ENCODE measurements at places on chromosomes 5 and 9.
A peak's percentile ranks its signal among the peaks of the same experiment; 100 is the strongest.

GRCh38 chr5:81065492-81065891 lies 105.3 kb downstream of the RASGRF2 start:
- no peak for DNase-seq

DNA sequence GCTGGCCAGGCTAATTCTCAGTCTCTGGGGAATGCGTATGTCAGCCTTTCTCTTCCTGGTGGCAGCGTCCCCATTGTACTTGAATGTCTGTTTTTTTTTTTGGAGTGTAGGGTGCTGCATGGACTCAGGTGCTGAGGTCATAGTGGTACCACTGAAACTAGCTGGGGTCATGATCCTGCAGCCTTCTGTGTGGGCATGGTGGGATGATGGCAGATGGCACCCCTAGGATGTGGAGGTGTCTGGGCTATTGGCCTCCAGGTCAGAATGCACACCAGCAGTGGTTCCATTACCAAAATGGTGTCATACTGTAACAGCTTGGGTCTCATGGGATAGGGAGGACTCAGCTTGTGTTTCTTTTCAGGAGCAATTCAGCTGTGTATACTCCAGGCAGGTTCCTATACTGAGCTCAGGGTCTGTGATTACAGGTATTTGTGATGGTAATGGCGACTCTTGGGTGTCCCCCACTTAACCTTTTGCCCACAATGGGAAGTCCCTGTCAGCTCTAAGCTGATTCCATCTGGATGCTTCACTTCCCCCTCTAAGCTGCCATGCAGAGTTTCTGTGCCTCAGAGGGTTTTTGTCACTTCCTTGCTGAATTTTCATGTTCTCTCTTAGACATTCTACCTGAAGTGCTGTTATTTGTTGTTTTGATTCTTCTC lies 17.9 kb downstream of the HSD17B4 start:
- no peak for DNase-seq

- DNase-seq, result no peak
These were observed 338.1 kb upstream of the BRINP1 start for GRCh38 chr9:119707228-119707845.

- peak; percentile 88 for DNase-seq
These were observed 10.2 kb downstream of the ZNF608 start for GRCh38 chr5:124736082-124736804.

DNA sequence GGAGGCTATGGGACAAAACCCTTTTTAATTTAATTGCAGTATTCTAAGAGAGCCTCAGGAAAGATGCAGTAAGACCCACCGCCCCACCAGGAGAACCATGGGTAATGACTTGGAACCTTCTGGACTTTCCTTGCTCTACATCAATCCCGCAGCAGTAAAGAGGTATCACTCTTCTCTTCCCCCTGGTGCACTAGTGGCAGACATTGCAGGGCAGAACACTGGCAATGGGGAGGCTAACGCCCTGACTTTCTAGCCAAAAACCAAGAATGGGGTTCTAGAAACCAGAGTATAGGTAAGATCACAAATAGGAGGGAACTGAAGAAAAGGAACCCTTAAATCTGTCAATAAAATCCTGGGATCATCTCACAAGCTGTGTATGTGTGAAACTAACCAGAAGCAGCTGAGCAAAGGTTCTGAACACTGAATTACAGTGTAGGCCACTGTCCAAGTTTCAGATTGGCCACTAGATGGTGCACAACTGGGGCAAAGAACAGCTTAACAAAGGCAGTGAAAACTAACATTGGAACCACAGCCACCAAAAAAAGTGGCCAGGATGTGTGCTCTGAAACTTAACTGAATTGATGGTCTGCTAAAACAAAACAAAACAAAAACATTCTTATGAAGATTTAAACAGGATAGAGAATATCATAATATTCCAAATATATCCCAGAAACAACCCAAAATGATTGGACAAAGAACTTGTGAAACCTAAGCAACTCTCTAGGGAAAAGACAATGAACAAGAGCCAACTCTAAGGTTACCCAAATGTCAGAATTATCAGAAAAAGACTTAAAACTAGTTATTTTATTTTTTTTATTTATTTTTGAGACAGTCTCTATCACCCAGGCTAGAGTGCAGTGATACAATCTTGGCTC lies 6.6 kb upstream of the FAM151B start:
- peak; percentile 65 for DNase-seq

DNA sequence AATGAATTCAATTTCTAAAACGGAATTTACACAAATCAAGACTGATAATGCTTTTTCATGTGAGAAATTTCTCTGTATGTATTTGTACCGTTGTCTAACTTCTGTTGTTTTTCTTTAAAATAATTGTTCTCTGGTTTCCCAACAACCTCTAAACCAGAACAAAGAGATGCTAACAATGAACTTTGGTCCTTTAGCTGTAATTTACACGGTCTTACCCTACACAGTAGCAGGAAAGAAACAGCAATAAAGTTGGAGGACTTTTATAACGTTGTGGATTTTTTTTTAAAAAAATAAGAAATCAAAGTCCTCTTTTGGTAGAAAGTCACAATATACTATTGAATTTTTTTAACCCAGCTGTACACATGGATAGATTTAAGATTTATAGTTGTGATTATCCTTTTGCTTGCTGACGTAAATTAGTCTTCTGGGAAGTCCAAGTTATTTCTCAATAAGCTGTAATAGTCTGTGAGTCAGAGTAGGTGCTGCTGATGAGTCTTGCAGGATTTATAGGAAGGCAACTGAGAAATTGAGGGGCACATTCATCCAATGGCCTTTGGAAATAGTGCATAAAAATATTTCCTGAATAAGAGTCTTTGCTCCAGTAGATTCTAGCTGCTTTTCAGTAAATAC lies 76.8 kb upstream of the PCSK1 start:
- DNase-seq, result peak; percentile 46

- DNase-seq, result no peak
These were observed 11.1 kb upstream of the CDC42SE2 start for GRCh38 chr5:131252824-131253171.

- DNase-seq, result no peak
These were observed 119.0 kb upstream of the PPP1R26 start for GRCh38 chr9:135360617-135361016.

DNA sequence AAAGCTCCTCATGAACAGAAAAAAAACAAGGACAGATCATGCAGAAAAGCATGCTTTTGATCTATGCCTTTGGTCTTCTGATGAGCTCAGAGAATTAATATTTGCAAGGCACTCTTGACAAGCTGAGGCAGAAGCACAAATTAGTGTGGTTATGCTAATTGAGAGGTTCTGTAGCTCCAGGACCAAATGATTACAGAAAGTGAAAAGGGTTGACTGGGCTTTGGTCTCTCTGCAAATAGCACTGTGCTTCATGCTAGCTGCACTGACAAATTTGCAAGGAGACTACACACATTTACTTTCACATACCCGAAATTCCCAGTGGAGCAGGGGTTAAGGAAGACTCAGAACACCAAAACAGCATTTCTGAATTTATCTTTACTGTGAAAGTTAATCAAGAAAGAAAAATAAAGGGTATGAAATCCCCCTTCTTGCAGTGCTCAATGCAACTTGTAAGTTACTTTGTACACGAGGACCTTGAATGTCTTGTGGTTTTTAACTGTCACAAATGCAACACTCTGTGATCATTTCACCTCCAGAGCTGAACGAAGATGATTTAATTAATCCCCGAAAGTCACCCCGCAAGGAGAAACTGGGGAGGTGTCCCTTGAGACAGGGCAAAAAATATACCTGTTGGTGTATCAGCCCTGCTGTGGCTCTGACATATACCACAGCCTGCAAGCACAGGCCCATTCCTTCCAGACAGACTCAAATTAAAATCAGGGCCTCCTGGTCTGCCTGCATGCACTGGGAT lies 11.9 kb downstream of the RAPGEF1 start:
- DNase-seq, result no peak

- DNase-seq, result peak; percentile 35
These were observed 18.7 kb downstream of the KCNIP1 start for GRCh38 chr5:170522211-170523141.

GRCh38 chr5:180358694-180359093 lies 5.6 kb upstream of the GFPT2 start:
- no peak for DNase-seq

DNA sequence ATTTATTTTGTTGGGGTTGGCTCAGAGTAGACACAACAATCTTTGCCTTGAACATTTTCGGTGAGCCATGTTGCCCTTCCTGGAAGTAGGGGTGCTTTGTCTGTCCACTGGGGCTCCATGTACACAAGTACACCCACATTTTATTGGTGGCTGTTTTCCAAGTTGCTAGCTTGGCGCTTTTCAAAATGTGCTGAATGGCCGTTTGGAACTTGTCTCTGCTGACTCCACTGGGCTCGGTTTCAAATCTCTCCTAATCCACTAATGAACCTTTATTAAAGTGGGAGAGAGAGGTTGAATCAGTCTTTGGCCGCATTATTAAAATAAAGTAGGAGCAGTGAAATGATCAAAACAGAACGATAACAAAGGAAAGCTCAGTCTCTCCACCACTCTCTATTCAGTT lies 64.6 kb upstream of the TAF11L2 start:
- DNase-seq, result no peak

DNA sequence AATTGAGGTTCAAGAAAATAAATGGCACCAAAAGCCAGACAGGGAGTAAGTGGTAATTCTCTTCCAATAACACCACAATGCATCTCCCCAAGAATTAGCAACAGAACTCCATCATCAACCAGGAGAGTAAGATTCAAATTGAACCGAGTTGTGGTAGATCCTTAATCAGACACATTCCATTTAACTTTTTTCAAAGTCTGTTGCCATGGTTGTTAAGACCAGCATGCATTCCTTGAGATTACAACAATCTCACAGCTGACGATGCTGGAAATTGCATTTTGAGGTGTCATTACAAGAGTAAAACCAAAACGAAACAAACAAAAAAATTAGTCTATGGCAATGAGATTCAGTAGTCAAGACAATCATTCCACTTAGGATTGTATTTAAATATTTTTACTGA lies 78.9 kb upstream of the ZNF462 start:
- no peak for DNase-seq

DNA sequence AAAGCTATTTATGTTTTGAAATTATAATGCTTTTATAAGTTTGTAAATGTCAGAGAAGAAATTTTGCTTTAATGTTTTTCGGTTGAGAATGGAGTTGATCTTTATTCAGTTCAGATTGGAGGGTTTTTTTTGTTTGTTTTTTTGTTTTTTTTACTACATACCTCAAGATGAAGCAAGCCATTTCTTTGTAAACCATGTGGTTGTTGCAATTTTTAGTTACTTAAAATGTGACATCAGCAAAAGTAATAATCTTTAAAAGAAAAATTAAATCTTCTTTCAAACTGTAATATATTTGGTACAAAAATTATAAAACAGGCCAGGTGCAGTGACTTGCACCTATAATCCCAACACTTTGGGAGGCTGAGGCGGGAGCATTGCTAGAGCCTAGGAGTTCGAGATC lies 102.6 kb downstream of the CDC42SE2 start:
- no peak for DNase-seq

GRCh38 chr9:134192951-134193731 lies 28.8 kb upstream of the RNU6ATAC start:
- no peak for DNase-seq

- no peak for DNase-seq
These were observed 217.7 kb upstream of the PANK3 start for GRCh38 chr5:168796593-168797580.

DNA sequence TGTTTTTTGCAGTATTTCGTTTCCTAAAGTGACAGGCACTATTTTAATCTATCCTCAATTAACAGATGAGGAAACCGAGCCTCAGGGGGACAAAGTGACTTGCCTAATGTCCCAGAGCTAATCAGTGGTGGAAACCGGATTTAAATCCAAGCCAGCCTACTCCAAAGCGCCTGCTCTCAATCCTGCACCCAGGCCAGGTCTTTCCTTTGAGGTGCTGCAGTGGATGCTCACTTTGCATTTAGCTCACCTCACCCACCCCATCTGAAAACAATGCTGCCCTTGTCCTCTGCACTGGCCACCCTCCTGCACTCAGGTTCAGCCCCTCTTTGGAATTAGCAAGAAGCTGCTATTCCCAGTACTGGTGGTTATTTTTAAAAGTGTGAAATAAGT lies 16.0 kb downstream of the ANGPTL2 start:
- no peak for DNase-seq

DNA sequence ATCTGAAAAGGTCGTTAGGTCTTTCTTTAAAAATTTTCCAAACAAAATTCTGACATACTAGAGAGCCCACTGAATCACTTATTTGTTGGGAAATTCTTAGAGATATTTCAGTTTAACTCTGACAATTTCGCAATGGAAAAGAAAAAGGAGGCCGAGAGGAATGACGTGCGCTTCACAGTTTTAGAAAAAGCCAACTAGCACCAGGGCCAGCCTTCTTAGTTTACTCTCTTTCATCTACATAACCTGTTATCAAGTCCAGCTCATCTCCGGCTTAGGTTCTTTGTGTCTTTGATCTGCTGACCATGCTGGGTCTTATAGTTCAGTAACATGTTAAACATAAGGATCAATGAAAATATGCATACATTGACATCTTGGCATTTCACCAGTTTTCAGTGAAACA lies 201.7 kb upstream of the TAS2R1 start:
- no peak for DNase-seq

DNA sequence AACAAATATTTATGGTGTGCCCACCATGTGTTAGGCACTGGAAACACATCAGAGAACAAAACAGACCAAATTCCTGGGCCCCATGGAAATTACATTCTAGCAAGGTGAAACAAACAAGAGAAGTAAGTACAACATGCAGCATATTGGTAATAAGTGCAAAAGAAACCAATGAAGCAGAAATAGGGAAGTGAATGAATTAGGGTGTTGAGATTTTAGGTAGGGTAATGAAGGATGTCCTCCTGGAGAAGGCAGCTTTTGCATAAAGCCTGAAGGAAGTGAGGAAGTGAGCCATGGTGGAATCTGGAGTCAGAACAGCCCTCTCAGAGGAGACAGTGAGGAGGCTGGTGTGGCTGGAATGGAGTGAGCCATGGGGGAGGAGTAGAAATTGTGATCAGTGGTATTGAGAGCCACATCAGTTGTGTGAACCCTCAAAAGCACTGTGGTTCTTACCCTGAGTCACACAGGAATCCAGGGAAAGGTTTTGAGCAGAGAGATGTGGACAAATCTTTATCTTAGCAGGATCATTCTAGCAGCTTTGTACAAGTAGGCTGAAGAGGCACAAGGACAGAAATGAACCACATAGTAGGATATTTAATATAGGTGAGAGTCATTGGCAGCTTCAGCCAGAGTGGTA lies 52.7 kb upstream of the ARL15 start:
- DNase-seq, result no peak

DNA sequence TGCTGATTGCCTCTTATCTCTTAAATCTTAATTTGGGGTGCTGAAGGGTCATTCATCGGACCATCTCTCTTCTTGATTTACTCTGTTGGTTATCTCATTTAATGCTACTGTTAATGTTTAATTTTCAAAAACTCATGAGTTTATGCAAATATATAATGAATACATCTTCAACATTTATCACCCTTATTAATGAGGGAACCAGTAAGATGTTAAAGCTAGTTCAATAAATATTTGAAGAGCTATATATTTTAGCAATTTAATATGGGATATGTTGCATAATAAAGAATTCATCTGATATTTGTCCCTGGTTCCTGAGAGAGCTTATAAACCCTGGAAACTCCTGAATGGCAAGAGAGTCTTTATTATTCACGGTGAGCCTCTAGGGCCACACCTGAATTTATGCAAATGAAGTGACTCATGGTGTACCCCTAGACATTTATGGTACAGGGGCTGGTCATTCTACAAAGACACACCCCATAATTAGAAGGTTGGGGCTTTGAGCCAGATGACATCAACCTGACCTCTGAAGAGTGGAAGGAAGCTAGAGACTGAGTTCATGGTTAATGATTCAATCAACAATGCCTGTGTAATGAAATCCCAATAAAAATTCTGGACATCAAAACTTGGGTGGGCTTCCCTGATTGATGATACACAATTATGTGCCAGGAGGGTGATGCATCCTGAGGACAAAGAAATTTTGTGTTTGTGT lies 339.5 kb upstream of the ZNF608 start:
- DNase-seq, result no peak

GRCh38 chr5:107329850-107330249 lies 340.9 kb downstream of the EFNA5 start:
- DNase-seq, result no peak
